Uterus (tissue), 4 donors: ENCODE measurements at places on chromosomes 13 and 19.

GRCh38 chr13:21219036-21219381, 42.6 kb downstream of the MRPL57 start:
- no peak for DNase-seq

GRCh38 chr19:1263188-1263587, 5.9 kb upstream of the CIRBP start:
- no peak for DNase-seq

DNA sequence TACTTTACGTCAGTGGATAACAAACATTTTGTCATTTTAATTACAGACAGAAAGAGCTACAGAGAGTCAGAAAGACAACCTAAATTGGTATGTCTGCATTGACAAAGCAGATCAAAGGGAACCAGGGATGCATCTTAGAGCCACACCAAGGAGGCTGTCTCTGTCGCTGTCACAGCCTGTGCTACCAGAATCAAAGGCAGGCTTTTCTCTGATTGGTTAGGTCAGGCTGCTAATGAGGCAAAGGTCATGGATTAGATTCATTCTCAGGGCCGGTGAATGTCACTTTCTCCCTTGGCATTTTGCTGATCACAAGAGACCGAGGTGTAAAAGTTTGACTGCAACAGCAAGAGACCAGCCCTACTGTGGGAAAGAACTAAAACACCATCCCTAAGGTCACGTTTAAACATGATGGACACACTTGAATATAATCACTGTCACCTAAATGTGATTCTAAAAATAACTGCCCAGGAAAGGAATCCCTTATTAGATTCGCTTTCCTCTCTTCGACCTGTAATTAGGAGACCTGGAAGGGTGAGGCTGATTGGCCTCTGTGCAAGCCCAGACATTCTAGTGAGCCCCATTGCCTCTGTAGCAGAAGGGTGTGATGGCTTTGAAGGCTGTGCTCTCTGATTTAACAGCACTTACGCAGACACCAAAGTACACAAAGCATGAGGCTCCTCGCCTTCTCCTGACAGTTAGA, 314.4 kb upstream of the NBEA start:
- no peak for DNase-seq

GRCh38 chr19:40141551-40141950, 49.7 kb upstream of the MAP3K10 start:
- DNase-seq: no peak

GRCh38 chr19:43820098-43820883, 6.8 kb upstream of the ZNF283 start:
- peak; percentile 20 for DNase-seq

GRCh38 chr13:103965506-103966243, 899.5 kb upstream of the SLC10A2 start:
- DNase-seq: no peak

DNA sequence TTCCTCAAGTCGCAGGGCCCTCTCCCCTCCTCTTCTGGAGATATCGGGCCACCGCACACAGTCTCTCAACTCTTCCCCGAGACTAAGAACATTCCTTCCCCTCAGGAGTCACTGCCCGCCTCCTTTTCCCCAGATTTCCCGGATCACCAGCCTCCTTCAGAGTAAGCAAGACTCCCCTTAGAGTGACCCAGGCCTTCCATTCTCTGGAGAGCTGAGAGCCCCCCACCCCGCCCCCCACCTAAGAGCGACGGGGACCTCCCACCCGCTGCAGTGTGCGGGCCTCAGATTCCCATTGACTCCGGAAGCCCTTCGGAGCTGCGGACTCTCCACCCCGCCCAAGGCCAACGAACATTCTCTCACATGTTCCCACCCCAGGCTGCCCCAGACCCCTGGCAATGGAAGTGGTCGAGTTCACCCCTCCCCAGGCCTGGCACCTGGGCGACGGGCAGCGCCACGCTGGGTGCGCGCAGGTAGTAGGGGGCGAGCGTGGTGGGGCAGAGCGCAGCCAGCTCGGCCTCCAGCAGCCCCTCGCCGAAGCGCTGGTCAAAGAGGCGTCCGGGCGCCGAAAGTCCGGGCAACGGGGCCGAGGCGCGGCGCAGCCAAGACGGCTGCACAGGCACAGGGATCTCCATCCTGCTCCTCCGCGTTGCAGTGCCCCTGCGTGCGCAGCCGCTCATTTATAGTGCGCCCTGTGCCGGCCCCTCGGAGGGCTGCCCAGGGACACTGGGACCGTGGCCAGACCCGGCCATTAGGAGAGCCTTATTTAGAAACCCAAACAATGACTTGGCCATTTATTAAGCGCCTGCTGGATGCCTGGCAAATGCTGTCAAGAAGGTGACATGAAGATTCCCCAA, at the start of gene HSPB6:
HSPB6 (minus strand) TSS at position 653 of the 854 bp plus-strand sequence; CDS start at position 632, 21 bp downstream.
- DNase-seq: peak; percentile 91

DNA sequence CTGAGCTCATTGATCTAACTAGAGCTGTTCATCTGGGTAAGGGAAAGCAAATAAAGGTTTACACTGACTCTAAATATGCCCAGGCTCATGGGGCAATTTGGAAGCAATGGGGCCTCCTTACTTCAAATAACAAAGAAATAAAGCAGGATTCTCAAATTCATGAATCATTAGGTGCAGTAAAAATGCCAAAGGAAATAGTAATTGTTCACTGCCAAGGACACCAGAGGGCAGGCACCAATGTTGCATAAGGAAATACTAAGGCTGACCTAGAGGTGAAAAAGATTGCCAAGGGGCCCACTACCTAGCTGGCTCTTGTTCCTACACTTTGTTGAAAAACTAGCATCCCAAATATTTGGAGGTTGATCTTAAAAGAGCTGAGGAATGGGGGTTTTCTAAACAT, 1686.7 kb upstream of the MIR17HG start:
- no peak for DNase-seq

DNA sequence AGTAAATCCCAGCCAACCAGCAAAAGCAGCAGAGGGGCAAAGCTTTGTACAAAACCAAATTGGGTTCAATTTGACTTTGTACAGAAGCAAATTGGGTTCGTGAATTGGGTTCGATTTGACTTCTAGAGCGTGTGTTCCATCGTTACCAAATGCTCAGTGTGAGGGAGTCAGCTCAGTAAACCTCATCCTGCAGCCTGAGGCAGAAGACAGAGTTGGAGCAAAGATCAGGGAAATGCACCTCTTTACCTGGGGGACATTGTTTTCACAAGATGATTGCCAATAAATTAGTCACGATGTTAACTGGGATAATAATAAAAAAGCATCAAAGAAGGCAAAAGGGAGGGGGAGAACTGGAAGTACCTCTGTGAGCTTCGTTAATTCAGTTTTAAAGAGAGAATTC, 1.5 kb downstream of the RAB20 start:
- DNase-seq: no peak

DNA sequence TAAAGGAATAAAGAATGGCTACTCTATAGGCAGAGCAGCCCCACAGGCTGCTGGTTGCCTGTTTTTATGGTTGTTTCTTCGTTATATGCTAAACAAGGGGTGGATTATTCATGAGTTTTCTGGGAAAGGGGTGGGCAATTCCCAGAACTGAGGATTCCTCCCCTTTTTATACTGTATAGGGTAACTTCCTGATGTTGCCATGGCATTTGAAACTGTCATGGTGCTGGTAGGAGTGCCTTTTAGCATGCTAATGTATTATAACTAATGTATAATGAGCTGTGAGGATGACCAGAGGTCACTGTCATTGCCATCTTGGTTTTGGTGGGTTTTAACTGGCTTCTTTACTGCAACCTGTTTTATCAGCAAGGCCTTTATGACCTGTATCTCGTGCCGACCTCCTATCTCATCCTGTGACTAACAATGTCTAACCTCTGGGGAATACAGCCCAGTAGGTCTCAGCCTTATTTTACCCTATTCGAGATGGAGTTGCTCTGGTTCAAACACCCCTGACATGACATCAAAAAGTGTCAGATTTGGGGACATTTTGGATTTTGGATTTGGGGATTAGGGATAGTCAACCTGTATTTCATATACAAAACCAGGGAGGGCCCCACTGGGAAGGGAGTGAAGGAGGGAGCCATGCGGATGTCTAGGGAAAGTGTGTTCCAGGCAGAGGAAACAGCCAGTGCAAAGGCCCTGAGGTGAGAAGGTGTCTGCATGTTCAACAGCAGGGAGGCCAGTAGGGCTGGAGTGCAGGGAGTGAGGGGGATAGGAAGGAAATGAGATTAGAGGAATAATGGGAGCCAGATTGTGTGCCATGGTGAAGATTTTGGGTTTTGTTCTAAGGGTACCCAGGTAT, 10.9 kb downstream of the FXYD5 start:
- no peak for DNase-seq

DNA sequence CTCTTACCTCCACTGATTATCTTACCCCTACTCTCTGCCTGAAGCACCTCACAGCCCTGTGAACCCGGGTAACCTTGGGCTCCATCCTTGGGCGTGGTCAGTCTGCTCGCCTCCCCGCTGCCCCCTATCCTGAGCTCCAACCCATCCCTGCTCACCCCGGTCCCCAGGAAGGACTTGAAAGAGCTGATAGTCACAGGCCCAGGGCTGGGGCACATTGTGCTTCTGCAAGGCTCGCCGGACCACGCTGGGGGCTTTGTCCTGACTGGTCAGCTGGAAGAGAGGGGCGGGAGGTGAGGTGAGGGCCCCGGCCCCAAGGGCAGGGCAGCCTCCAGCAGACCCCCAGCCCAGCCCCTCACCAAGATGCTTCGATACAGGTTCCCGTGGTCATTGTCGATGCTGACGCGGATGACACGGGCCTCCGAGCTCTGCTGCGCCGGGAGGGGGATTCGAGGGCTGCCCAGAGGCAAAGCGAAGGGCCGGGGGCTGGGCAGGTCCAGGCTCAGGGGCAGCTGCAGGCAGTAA, 13.0 kb upstream of the EPOR start:
- DNase-seq: no peak

GRCh38 chr13:33194820-33195692, 90.5 kb downstream of the STARD13 start:
- peak; percentile 35 for DNase-seq

GRCh38 chr19:39796000-39796498, 17.4 kb downstream of the LEUTX start:
- DNase-seq: no peak

DNA sequence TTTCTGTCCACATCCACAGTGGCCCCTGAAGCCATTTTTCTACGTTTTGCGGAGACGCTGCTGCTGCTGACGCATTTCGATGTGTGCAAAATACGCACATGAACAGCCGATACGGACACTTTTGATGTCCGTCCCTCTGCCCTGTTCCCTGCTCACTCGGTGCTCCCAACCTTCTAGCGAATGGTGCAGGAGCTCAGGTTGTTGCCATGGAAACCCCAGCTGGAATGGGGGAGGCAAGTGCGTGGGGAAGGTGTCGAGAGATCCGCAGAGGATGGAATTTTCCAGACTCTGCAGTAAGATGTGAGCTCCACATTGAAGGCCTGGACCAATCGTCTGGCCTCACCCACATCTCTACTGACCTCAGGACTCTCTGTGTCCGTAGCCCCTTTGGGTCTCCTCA, 109.2 kb upstream of the USP29 start:
- DNase-seq: no peak

- no peak for DNase-seq
Observed at GRCh38 chr13:47555235-47555634, 445.8 kb downstream of the SUCLA2 start.

- no peak for DNase-seq
Observed at GRCh38 chr19:38308926-38309614, 5.0 kb downstream of the C19orf33 start.

- no peak for DNase-seq
Observed at GRCh38 chr19:19329126-19329525, 8.5 kb downstream of the MAU2 start.

DNA sequence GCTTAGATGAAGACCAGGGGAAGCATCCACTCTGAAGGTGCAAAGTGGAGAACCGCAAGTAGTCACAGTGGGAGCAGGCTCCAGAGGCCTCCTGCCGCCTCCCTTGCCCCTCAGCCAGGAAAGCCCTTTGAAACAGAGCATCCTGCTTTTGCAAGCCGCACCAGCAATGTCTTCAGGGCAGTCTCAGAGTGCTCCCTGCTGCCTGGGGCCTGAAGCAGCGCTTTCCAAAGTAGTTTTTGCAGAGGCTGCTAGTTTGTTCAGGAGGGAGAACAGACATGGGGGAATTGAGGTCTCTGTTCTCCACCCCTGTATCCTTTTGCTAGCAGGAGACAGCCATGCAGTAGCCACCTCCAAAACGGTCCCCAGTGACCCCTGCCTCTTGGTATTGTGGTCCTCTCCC, 15.8 kb upstream of the POP4 start:
- DNase-seq: no peak

GRCh38 chr13:40153516-40153915, 498.1 kb downstream of the COG6 start:
- DNase-seq: no peak

DNA sequence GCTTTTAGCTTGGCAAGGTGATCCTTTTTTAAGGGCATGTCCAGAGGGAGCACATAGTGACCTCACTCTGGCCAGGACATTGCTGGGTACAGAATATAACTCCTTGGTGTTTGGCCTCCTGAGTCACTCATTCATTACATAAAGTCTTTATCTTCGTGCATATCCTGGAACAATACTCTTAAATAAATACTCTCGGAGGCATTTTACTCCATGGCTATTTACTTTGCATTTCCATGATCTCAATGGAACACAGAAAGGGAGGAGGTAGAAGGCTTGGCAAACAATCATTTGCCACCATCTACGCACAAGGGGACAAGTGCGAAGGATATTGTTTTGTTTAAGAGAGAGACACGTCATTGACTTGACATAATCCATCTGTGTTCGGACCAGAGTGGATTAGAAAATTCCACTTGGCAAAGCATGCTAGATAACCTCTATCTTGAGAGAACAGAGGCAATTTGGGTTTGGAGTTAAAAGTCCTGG, 210.0 kb downstream of the IRS2 start:
- DNase-seq: no peak

GRCh38 chr13:51361106-51361505, 21.6 kb downstream of the SERPINE3 start:
- no peak for DNase-seq

- no peak for DNase-seq
Observed at GRCh38 chr13:103510007-103510535, 443.9 kb upstream of the SLC10A2 start.

- no peak for DNase-seq
Observed at GRCh38 chr13:53445686-53446085, 417.1 kb downstream of the OLFM4 start.

- DNase-seq: no peak
Observed at GRCh38 chr19:33024398-33024797, 40.3 kb downstream of the RHPN2 start.

DNA sequence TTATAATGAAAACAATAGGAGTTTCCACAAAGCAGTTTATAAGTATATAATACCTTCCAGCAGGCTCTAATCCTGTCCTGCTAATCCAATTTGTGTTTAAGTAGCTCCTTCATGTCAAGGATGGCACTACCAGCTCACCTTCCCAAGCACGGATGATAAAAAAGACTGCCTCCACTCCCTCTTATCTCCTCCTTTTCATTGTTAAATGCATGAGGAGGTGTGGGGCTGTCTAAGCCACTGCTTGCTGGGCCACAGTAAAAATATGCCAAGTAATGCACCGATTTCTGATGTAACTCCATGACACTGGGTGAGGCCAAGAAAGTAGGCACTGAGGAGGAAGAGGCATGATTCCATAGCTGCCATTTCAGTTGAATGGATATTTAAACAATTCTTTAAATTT, 193.1 kb downstream of the ZIC5 start:
- DNase-seq: no peak
